ENCODE measurements at places on chromosomes 3 and 15. TPM values are rescaled to one million over a fixed set of nuclear protein-coding genes. Genes with fewer than 3 reads are reported as not detected.

The FGF7 gene
- total RNA-seq: not detected

The C3orf85 gene
- total RNA-seq: not detected

The CLDN11 gene
- not detected for total RNA-seq

The CCDC66 gene
- 36.8 TPM for total RNA-seq

The GOLGA8M gene
- 0.54 TPM for total RNA-seq

The PPP2R3A gene
- 0.49 TPM for total RNA-seq

The MME gene
- not detected for total RNA-seq

The ITGA11 gene
- 2.1 TPM for total RNA-seq

DNA sequence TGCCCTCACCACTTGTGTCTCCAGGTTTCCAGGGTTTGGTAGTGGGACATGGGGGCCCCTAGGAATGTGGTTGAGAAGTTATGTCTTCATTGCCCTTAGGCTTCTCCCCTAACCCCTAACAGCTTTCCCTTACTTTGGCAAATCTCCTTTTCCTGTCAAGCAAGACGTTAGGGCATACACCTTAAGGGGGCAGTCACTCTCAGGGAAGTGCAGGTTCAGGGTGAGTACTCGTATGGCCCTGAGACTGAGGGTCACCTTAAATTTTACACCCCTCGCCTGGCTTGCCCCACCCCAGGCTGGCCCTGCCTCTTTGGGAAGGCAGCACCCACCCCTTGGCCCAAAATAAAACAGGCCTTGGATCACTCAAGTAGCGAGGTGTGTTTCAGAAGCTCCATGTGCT is 33.5 kb downstream of the POLR2M start:
- no peaks in the 10 kb centered on the region for H3K36me3 ChIP-seq
- H3K27me3 ChIP-seq: no peaks in the 10 kb centered on the region
- no peak overlapping the region for H3K4me3 ChIP-seq

- H3K4me1 ChIP-seq: peaks cover 10% of the 10 kb centered on the region
- no peak for DNase-seq
- peaks cover 11% of the 10 kb centered on the region for H3K27me3 ChIP-seq
- no peak overlapping the region for H3K27ac ChIP-seq
Observed at GRCh38 chr3:57752307-57752706, 3.8 kb upstream of the SLMAP start.

- H3K27ac ChIP-seq: no peak overlapping the region
- no peaks in the 10 kb centered on the region for H3K27me3 ChIP-seq
- no peaks in the 10 kb centered on the region for H3K4me1 ChIP-seq
- DNase-seq: no peak
- H3K36me3 ChIP-seq: no peaks in the 10 kb centered on the region
Observed at GRCh38 chr3:175648899-175649298, 789.8 kb downstream of the NAALADL2 start.

DNA sequence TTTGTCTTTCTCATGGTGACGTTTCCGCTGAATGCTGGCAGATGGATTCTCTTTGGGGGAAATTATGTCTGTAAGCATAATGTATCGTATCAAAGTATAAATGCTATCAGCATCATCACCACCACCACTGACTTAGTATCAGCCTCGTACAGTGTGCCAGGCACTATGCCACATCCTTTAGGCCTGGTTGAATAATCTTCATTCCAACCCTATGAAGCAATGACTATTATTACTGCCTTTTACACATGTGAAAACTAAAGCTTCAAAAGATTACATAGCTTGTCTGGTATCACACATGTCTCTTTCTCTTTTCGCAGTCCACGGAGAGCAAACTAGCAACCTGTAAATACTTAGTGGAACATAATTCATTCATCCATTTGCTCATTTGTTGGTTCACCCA is 166.7 kb upstream of the PRICKLE2 start:
- H3K27me3 ChIP-seq: peaks cover 8% of the 10 kb centered on the region
- H3K36me3 ChIP-seq: no peaks in the 10 kb centered on the region
- H3K4me1 ChIP-seq: no peaks in the 10 kb centered on the region

GRCh38 chr15:79243723-79244122 is 38.8 kb upstream of the ANKRD34C start:
- DNase-seq: no peak
- H3K27ac ChIP-seq: no peak overlapping the region
- no peak overlapping the region for H3K4me3 ChIP-seq
- H3K4me1 ChIP-seq: no peaks in the 10 kb centered on the region

GRCh38 chr15:50390554-50391264 is 33.5 kb upstream of the USP8 start:
- H3K4me3 ChIP-seq: no peak overlapping the region
- H3K27me3 ChIP-seq: no peaks in the 10 kb centered on the region
- no peaks in the 10 kb centered on the region for H3K36me3 ChIP-seq
- no peak overlapping the region for H3K27ac ChIP-seq
- DNase-seq: no peak

DNA sequence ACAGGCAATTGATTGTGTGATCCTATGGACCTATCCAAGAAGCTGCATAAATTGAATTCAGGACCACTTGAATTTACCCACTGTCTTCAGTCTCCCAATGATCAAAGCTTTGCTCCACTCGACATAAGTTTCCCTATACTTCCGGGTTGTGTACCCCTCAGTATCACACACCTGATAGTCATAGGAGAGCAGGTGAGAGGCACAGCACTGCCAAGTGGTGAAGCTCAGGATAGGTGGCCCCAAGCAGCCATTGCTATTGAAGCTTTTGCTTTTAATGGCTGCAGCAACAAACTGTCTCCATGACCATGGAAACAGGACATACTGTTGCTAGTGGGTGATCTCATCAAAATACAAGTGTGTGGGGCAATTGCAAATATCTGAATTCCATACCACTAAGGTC is 27.7 kb downstream of the GASK1A start:
- H3K27ac ChIP-seq: no peak overlapping the region
- no peaks in the 10 kb centered on the region for H3K4me1 ChIP-seq
- no peak overlapping the region for H3K4me3 ChIP-seq

DNA sequence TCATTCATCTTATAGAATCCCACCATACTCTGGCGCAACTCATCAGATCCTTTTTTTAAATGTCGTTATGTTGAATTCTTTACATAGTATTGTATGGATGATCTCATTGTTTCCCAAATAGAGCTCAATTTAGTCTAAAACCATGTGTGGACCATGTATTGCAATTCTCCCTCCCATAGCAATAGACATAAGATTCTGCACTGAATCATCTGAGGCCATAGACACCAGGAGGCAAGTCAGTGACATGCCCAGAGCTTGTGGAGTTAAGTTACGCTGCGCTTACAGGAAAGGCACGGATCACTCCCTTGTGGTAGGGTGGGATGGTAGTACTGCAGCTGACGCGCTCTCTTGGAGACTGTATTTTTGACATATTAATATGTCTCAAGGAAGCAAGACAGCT is 211.0 kb downstream of the GABRB3 start:
- H3K4me1 ChIP-seq: no peaks in the 10 kb centered on the region
- H3K36me3 ChIP-seq: no peaks in the 10 kb centered on the region
- no peak overlapping the region for H3K4me3 ChIP-seq
- no peak for DNase-seq

DNA sequence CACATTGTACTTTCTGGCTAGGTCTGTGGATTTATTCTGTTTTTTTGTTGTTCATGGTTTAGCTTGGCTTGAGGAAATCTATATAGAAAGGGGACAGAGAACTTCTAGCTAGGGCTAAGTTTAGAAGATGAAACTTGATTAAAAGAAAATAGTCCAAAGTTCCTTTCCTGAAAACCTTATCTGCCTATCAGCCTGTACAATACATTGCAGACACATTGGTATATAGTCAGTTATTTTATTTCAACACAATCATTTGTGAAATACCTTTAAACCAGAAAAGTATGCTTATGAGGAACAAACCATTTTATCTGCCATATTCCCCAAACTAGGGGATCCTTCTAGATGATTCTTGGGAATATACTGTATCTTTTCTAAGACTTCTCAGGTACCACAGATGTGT is 147.3 kb upstream of the CGNL1 start:
- peaks cover 2% of the 10 kb centered on the region for H3K4me1 ChIP-seq
- peaks cover 8% of the 10 kb centered on the region for H3K36me3 ChIP-seq
- no peak overlapping the region for H3K4me3 ChIP-seq
- no peak overlapping the region for H3K27ac ChIP-seq
- no peaks in the 10 kb centered on the region for H3K27me3 ChIP-seq

DNA sequence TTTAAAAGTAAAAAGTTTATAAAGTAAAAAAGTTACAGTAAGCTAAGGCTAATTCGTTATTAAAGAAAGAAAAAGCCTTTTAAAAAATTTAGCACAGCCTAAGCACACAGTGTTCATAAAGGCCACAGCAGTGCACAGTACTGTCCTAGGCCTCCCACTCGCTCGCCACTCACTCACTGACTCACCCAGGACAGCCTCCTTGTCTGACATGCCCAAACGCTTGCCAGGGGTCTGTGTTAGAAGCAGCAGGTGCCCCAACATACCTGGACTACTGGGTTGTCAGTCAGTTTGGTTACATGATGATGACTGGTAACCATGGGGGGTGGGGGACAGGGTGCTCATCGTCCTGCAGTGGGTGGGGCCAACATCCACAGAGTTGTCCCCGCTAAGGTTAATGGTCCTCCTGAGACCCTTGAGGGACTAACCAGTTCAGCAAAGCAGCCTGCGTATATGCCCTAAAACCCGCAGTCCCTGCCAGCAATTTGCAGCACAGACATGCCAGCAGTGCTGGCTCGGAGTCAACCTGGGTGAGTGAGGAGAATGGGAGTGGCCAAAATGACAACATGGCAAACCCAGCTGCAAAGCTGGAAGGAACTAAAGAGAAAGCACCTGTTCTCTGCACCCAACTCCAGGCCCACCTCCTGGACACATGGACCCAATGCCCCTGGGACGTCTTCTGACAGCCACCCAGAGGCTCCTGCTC is 49.2 kb downstream of the CYFIP1 start:
- DNase-seq: no peak
- H3K4me3 ChIP-seq: no peak overlapping the region
- H3K27ac ChIP-seq: no peak overlapping the region

DNA sequence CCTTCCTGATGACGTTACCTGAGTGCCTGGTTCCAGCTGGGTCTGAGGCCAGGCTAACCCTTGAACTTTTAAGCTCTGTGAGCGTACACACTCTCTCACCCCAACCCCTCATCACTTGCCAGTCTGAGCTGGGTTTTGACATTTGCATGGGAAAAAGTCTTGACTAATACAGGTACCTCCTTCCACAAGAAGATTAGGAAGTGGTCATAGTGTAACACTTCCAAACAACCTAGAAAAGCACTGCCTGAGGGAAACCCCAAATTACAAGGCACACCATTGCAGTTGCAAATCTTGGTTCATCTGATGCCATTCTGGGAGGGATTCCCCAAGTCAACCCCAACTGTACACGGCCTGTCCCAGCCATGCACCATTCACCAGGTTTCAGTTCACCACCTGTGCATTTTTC is 499.8 kb downstream of the FOXP1 start:
- DNase-seq: no peak
- H3K27me3 ChIP-seq: no peaks in the 10 kb centered on the region
- peak overlapping the region; percentile 45 for H3K4me3 ChIP-seq
- peaks cover 74% of the 10 kb centered on the region for H3K4me1 ChIP-seq

GRCh38 chr15:35934383-35935049 is 388.6 kb upstream of the DPH6 start:
- H3K4me3 ChIP-seq: no peak overlapping the region
- DNase-seq: no peak
- no peaks in the 10 kb centered on the region for H3K27me3 ChIP-seq

DNA sequence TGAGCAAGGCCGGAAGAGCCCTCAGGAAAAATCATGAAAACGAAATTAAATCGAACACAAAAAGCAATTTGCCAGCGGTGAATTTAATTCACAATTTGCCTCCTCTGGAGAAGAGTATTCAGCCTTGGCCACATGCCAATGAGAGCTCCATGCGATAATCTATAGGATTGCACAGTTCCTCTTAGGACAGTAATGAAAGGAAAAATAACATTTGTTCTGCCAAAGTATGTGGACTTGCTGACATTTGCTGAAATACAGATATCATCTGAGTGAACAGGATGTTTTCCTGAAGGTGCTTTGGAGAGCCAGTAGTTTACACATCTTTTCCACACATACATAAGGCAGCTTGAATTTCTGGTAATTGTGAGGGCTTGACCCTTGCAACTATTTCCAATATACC is 188.6 kb upstream of the PDZRN3 start:
- no peak overlapping the region for H3K4me3 ChIP-seq
- no peaks in the 10 kb centered on the region for H3K27me3 ChIP-seq
- no peaks in the 10 kb centered on the region for H3K4me1 ChIP-seq
- DNase-seq: no peak
- H3K27ac ChIP-seq: no peak overlapping the region
- no peaks in the 10 kb centered on the region for H3K36me3 ChIP-seq

DNA sequence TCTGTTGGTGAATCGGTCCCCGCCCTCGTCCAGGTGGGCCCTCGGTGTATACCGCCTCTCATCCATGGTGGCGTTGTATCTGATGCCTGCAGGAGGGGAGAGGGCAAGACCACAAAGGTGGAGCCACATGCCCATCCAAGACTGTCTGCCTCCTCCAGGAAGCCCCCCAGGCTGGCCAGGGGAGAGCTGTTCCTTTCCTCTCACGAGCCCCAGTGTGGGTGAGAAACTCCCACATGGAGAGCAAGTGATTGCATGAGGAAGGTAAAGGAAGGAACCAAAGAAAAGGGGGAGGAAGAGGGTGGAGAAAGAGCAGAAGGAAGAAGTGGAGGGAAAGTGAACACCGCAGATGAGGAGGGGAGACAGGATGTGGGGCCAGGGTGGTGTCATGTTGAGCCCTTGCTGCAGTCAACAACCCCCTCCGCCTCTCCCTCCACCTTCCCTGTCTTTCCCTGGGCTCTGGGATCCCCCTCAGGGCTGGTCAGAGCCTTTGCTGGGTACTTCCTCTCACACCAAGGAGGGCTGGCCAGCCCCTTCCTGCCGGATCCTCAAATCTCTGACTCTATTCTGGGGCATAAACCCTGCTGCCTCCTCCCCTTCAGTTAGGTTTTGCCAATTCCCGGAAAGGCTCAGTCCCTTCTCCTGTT is 49.3 kb downstream of the FEM1B start:
- H3K36me3 ChIP-seq: no peaks in the 10 kb centered on the region
- peak; percentile 62 for DNase-seq
- peaks cover 29% of the 10 kb centered on the region for H3K4me1 ChIP-seq
- H3K27ac ChIP-seq: peak overlapping the region; percentile 58
- H3K4me3 ChIP-seq: peak overlapping the region; percentile 27
- H3K27me3 ChIP-seq: peaks cover 18% of the 10 kb centered on the region

DNA sequence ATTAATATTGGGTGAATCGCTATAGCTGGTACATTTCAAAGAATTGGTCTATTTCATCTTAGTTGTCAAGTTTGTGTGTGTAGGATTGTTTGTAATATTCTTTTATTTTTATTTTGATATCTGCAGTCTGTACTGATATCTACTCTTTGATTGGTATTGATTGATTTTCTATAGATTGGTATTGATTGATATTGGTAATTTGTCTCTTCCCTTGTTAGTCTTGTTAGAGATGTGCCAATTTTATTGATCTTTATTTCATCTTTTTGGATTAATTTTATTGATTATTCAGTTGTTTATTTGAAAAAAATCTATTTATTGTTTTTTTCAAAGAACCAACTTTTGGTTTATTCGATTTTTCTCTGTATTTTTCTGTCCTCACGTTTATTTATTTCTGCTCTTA is 61.4 kb downstream of the TM2D3 start:
- peaks cover 48% of the 10 kb centered on the region for H3K27me3 ChIP-seq
- H3K36me3 ChIP-seq: no peaks in the 10 kb centered on the region
- H3K27ac ChIP-seq: no peak overlapping the region
- DNase-seq: no peak

All from activated CD4-positive, alpha-beta T cell treated with anti-CD3 and anti-CD28 coated beads, Interleukin-2, amount 10 ng/mL, durations not matched to agents 24 days and 14 days (primary cell).